ENCODE measurements at places on chromosomes 5 and 9.

DNA sequence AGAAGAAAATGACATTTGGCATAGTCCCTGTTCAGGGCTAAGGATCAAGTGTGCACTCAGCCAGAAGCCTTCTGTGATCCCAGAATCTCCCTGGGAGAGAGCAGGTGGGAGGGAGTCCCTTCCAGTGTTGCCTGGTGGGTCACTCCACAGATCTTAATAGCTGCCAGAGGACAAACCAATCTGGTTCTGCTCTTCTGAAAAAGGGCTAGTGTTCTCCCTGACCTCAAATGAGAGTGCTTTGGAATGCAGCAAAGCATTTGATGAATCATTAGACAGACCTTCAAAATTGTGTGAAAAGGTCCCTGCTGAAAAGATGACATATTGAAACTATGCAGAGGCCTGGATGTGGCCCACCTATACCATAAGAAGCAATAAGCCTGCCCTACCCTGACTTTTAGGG lies 339.7 kb downstream of the TMEM232 start:
- no peak for DNase-seq

GRCh38 chr5:6859023-6859422 lies 145.8 kb downstream of the TENT4A start:
- no peak for DNase-seq

GRCh38 chr9:78502566-78502965 lies 205.6 kb downstream of the PSAT1 start:
- DNase-seq = no peak

GRCh38 chr5:78016863-78017529 lies 240.9 kb upstream of the TBCA start:
- no peak for DNase-seq

DNA sequence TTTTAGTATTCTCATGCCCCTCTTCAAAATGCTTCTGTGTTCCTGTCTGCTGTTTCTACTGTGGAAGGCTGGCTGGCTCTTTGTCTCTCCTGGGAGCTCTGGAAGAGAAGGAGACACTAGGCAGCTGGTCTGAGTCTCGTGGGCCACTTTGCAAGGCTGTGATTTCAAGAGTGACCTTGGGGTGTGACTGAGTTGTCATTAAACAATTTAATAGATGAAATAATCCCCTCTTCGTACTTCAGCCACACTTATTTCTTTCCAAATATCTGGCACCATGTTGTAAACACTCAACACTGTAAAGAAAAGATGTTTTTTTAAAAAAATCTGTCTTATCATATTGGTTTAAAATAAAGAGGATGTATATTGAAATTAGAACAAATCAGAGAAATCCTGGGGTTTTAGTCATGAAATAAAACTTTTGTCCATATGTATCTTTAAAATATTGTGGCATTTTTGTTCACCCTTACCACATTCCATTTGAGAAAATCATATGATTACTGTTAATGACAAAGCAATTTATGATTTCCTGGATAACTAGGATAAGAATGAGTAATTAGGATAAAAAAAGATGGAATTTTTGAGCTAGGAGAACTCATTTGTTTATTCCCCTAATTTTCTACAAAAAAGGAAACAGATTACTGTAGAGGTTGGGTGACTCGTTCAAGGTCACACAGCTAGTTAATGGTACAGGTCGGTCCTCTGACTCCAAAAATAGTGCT lies 200.8 kb downstream of the MAT2B start:
- no peak for DNase-seq

DNA sequence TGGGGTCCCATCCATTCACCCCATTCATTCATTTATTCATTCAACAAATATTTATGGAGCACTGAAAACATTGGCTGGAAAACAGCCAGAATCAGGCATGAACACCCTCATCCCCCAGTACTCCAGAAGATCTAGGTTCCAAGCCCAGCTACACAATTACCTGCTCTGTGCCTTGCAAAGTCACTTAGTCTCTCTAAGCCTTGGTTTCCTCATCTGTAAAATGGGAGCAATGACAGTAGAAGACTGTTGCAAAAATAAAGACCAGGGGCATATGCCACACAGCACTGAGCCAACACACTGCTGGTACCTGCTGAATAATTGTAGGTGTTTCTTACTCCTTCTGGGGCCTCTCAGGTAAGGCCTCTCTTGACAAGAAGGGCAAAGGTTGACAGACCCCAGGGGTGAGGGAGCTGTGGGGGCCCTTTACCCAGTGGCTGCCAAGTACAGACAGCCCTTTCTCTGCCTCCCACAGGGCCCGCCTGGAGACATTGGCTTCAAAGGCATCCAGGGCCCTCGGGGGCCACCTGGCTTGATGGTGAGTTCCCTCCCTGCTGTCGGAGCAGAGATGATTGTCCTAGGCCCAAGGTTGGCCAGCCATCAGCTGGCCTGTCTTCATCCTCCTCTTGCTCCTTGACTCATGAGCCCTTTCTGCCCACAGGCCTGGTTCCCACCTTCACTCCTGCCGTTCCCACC lies 22.6 kb upstream of the ORM1 start:
- no peak for DNase-seq

- DNase-seq = no peak
These were observed 25.3 kb downstream of the DENND4C start for GRCh38 chr9:19255821-19256220.

- DNase-seq = no peak
These were observed 31.7 kb upstream of the NFIB start for GRCh38 chr9:14345354-14346230.

DNA sequence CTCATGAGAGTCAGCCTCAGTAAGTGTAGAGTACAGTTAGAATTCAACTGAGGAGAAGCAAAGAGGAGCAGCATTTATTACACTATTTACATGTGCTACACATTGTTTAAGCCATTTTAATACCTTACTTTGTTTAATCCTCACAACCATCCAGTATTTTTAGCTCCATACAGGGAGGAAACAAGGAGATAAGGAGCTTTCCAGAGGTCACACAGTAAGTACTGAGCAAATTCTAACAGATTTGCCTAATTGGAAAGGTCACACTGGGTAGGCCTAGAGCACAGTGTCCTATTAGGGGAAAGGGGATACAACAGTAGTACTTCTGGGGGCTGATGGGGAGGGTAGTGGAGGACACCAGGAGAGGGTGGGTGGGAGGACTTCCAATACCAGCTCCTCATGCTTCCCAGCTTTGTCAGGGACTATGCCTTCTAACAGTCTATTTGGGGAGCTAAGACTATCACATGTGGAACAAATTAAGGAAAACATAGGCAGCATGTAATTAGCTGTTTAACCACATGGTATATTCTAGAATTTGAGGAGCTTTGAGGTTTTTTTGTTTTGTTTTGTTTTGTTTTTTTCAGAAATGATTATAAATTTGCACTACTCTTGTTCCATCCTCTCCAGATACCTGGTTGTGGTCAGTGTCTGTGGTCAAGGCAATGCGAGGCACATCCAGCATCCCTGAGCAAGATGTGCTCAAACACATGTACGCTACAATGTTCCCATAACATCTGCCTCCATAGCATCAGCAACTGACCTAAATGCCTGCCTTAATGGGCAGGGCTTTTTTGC lies 96.0 kb upstream of the SLC12A2 start:
- DNase-seq = no peak

DNA sequence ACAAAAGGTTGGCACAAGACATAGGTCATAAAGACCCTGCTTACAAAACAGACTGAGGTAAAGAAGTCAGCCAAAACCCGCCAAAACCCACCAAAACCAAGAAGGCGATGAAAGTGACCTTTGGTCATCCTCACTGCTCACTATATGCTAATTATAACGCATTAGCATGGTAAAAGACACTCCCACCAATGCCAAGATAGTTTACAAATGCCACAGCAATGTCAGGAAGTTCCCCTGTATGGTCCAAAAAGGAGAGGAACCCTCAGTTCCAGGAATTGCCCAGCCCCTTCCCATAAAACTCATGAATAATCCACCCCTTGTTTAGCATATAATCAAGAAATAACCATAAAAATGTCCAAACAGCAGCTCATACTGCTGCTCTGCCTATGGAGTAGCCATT lies 27.7 kb downstream of the MLLT3 start:
- no peak for DNase-seq

DNA sequence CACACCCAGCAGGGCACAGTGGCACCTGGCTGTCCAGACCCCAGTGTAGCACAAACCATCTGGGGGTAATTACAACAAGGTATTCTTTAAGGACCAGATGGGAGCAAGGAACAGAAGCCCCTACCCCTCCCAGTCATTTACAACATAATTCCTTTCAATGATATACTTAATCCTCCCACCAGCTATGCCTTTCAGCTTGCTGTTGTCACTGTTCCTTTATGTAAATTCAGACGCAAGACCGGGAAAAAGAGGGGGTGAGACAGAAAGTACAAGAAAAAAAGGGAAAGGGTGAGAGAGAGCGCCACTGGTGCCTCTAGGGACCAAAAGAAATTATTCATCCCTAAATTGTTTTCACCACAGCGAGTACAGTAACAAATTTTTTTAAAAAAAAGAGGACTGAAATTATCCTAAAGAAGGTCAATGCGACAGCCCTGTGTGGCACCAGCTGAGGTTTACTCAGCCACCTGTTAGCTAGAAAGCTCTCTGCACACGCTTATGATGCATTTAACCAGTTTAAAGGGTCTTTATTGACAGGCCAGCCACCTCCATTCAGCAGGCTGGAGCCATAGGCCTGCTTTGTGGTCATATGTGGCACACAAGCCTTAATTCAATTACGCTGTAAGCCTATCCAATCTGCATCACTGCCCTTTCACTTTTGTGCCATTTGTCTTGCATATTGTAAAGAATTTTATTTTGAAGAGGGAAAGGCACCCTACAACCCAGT lies 210.2 kb upstream of the ISL1 start:
- no peak for DNase-seq
